ENCODE measurements at places on chromosomes 12 and 14.
A peak's percentile ranks its signal among the peaks of the same experiment; 100 is the strongest.

DNA sequence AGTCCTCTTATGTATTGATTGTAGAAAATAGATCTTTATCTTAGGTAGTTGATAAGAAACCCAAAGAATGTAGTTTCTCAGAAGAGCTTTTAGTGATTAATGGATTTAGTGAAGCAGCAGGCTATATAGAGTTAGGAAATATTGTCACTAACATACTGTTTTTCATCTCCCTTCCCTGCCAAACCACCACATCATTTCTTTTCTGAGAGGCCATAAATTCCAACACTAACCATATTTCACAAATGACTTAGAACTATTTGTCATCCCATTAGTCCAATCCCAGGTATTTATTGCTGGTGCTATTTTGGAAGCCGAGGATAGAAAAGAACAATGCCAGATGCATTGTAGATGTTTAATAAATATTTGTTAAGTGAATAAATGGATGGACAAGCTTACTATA is 185.7 kb downstream of the KICS2 start:
- DNase-seq, result peak; percentile 29

DNA sequence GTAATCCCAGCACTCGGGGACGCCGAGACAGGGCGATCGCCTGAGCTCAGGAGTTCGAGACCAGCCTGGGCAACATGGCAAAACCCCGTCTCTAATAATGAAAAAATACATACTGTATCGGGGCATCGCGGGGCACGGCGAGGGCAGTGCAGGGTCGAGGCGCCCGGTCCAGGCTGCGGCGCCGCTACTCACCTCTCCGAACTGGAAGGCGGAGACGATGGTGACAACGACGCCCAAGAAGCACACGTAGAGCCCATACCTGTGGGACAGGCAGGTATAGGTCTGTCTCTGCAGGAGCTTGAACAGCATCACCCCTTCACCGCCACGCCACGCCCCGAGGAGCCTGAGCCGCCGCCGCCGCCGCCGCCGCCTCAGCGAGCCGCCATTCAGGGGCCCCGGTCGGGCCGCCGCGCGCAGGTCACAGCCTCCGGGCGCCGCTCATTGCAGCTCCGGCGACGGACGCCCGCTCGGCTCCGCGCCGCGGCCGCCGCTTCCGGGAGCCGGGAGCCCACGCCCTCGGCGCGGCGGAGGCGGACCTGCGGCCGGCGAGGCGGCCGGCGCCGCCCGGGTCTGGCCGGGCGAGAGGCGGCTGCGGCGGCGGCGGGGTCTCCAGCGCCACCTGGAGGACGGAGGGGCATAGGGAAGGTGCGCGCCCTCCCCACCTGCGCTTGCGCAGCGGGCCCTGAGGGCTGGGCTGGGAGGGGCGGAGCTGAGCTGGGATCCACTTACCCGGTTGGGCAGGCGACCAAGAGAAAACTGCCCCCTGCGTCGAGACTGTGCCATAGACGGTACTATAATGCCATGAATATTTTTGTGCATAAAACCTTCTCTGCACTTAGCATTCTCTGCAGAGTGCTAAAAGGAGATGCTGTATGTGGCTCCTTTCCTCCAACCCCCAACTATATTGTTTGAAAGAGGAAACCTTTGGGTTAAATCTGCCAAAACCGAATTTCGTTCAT is at the start of gene GNPTAB:
TSS of gene GNPTAB (minus strand) at position 593 of the 959 bp plus-strand sequence. CDS start at position 309, 284 bp downstream.
- peak; percentile 90 for DNase-seq

- DNase-seq, result no peak
Measured at GRCh38 chr14:24086193-24086955, 7.7 kb upstream of the PCK2 start.

- no peak for DNase-seq
Measured at GRCh38 chr12:41073633-41074472, 114.3 kb upstream of the PDZRN4 start.

DNA sequence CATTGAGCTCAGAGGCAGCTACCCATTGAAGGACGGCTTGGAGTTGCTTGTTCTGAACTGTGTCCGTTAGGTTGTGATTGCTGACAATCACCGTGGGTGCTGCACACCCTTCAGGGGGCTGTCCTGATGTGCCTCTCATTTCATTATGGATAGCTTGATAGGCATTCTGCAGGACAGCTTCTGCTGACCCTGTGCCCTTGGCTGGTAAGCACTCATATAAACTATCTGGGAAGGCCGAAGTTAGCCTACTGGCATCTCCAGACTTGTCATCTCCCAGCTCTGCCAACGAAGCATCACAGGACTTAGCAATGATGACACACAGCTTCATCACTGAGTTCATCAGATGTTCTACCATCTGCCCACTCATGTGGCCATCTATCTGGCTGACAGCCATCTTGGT is 22.3 kb downstream of the AKAP3 start:
- DNase-seq, result peak; percentile 4

DNA sequence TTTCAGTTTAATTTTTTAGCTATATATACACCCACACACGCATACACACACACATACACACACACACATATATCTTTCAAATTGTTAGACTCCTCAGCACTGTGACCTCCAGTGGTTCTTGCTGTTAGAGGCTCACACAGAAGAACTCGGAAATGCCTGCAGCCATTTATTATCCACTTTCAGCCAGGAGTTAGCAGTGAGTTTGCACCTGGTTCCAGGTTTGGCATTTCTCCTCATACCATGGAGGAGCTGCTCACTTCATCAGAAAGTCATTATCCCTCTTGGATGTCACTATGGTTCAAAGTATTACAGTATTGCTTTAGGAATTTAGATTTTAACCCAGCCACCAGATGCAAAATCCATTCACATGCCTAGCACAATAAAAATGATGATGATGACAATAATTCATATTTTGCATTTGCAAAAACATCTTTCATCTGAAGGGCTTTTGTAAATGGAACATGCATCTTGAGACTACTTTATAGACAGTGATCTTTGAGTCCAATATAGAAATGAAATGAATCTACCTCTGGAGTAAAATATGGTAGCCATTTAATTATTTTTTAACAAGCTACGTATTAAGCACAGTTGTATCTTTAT is 42.3 kb downstream of the NPAS3 start:
- no peak for DNase-seq

- DNase-seq, result peak; percentile 63
Measured at GRCh38 chr14:31884776-31885379, 192.2 kb upstream of the ARHGAP5 start.

- DNase-seq, result no peak
Measured at GRCh38 chr12:45663455-45663854, 66.1 kb upstream of the ARID2 start.

DNA sequence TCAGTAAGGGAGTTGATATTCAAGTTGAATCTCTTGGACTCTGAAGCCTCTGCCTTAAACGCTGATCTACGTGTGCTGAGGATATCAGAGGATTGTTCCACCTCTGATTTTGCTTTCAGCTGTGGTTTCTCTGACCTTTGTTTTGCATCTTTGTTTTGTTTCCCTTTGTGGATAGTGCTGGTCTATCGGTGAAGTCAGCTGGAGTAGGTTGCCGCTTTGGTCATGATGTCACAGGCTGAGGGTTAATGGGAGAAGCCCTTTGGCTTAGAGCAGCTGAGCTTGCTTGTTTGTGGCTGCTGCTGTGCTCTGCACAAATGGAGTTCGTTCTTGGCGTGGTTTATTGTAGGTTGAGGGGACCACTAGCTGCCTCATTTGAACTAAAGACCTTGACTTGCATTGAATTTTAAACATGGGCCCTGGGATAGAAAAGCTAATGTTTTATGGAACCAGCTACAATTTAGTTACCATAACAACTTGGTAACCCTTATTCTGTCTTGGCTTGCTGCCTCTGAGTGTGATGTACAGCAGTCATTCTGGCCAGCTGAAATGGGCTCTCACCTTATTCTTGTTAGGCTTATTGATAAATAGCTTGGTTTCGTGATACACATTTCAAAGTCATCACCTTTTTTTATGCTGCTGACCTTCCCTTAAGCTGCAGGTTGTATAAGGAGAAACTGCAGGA is 284.5 kb upstream of the E2F7 start:
- DNase-seq, result no peak

- no peak for DNase-seq
Measured at GRCh38 chr14:81529391-81529790, 4.3 kb downstream of the SEL1L start.

DNA sequence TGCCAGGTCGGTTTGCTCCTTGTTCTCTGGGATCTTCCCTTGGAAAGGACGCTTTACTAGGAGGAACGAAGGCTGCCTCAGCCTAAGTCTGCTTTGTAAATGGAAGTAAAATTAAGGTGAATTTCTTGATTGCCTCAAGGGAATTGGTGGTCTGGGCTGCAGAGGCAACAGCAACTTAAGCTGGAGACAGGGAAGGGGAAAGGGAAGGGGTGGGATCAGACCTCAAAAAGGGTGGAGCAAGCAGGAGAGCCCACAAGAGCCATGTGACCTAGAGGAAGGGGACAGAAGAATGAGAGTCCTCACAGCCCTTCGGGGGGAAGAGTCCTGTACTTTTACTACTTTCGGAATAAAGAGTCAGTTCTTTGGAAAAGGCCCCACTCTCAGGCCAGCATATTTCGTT is 147.9 kb downstream of the PPM1H start:
- DNase-seq, result no peak

- peak; percentile 88 for DNase-seq
Measured at GRCh38 chr12:15532364-15532977, 210.2 kb downstream of the PTPRO start.

DNA sequence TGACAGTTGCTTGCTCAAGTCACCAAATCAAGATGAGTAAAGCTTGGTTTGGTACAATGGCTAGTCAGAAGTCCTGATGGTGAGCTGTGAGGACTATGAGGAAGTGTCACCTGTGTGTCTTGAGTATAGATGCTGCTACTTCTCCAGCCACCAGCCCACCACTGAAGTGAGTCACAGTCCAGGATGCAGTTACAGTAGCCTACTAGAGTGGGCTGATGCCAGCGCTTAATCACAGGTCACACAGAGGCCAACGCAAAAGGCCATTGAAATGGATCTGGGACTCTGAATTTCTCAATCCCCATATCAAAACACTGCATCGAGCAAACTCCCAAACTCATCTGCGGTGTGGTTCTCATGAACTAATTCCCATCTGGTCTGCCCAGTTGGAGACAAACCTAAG is 223.1 kb downstream of the ANO6 start:
- DNase-seq, result peak; percentile 69

DNA sequence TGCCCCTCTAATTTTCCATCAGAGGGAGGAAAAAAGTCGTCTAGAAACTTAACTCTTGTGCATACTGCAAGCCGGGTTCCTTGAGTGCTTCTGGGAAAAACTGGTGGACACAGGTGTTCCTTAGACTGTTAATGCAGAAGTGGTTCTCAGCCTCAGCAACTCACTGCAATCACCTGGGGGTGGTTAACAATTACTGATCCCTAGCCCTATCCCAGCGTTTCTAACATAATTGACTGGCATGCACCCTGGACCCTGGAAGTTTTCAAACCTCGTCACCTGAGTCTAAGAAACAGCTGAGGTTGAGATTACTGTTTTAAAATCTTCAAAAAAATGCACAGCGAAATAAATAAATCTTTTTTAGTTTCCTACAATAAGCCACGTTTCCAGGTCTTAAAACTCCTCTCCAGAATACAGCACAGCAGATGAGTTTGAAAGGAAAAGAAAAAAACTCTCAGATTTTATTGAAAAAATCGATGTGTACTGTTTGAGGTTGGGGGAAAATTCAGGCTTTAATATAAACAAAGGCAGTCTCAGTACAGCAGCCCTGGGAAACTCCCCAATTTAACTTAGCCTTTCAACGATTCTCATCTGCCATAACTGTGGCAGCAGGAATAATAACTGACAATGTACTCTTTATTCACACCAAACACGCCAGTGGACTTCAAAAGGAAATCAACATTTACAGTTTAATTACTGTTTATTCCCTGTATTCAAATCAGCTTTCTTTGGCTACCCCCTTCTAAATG is 45.4 kb downstream of the PHLDA1 start:
- DNase-seq, result no peak

DNA sequence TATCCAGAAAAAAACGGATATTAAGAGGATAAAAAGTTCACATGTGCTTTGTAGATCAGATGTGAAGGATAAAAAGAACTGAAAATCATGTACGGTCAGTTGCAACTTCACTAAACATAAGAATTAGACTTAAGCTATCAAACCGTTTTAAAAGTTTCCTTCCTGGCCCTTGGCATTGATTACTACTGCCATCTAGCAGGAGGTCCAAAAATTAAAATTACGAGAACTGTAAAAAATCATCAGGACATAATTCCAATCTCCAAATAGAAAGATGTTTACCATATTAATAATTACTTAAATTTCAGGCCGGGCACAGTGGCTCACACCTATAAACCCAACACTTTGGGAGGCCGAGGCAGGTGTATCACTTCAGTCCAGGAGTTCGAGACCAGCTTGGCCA is 7.9 kb downstream of the WDR89 start:
- peak; percentile 32 for DNase-seq

GRCh38 chr12:11089246-11089645 is 2.9 kb downstream of the TAS2R43 start:
- no peak for DNase-seq

- peak; percentile 19 for DNase-seq
Measured at GRCh38 chr14:96362071-96362964, 823 bp downstream of the ATG2B start.

DNA sequence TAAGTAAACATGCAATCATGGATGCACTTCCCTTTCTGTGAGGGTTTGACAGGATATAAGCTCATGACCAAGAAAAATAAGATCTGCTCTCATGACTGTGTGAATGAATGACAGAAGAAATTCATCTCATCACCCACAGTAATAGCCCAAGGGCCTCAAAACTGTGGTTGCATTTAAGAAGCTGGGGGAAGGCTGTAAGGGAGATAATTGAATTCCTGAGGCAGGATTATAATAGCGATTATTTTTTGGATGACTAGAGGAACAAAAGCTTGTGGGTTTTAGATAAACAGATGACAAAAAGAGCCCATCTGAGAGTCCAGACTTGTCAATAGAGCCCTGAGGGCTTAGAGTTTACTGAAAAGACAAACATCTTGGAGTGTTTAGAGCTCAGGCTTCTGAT is 161.2 kb downstream of the NTF3 start:
- no peak for DNase-seq

- no peak for DNase-seq
Measured at GRCh38 chr12:110705309-110705708, 16.4 kb upstream of the HVCN1 start.

DNA sequence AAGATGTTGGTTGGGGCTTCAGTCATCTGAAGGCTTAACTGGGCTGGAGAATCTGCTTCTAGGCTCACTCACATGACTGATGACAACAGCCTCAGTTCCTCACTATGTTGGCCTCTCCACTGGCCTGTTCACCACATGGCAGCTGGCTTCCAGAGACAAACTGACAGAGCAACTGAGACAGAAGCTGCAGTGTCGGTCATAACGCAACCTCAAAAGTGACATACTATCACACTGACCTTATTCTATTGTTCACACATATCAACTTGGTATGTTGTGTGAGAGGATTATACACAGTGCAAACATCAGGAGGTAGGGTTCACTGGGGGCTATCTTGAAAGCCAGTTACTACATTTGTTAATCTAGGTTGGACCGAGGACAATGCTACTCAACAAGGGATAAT is 92.9 kb downstream of the PAWR start:
- DNase-seq, result peak; percentile 4

- no peak for DNase-seq
Measured at GRCh38 chr12:58980768-58981167, 60.5 kb upstream of the LRIG3 start.

DNA sequence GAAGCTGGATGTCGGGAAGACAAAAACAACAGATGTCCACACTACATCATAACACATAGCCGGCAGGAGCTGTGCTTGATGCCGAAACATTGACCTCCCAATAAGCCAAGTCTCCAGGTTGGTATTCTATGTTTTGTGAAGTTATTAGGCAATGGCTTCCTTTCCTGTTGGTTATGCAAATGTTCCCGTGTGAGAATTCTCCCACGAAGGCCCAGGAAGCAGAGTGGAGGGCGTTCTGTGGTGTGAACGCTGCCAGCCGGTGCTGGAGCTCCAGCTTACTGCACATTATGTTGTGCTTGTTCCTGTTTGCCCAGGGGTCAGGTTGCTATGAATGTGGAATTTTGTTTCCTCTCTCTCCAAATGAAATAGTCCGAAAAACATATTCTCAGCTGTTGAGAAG is 156.4 kb upstream of the HMGA2 start:
- DNase-seq, result no peak

Data from foreskin fibroblast (primary cell).